Effector CD4-positive, alpha-beta T cell (primary cell): ENCODE measurements at places on chromosomes 4 and X.

DNA sequence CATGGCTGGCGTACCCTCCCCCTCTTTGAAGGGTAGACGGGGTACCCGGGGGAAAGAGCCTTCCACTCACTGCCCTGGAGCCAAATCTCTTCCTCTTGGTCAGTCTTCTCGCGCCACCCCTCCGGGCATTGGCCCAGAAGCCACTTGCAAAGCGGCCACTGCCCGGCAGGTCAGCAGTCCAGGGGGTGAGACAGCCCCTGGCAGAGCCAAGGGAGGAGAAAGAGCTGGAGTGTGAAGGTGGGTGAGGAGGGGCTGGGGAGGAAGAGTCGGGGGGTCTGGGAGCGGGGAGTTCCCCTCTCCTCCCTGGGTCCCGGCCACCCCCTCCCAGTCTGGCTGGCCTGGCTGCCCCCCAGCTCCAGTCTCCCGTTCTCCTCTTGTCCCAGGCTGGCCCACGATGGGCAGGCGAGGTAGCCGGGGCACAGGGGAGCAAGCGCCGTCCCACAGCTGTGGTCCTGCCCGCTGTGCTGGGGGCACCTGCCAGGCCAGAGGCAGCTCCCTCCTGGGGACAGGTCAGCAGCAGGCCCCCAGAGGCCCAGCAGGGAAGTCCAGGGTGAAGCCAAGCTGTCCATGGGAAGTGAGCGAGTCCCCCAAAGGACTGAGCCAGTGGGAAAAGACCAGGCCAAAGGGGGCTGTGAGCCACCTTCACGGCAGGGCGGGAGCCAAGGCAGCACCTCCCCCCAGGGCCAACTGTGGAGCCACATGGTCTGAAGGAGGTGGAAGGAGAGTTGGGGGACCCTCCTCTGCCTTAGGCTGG, 21.6 kb upstream of the DUSP9 start:
- no peak for DNase-seq

DNA sequence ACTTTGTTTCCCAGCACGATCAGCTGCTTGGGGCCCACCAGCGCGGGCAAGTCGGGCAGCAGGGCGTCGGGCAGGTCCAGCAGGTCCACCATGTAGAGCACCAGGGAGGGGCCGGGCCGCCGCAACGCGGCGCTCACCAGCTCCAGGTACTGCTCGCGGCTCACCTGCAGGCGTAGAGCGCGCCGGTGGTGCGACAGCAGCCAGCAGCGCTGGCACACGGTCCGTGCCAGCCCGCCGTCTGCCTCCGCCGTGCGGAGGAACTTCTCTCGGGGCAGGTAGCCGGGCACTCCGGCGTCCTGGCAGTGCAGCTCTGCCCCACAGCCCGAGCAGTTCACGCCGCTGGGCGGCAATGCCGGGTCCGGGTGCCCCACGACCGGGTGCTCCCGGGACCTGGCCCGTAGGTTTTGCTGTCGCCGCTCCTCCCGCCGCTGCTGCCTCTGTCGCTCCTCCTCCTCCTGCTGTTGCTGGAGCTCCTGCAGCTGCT, 527 bp downstream of the NOA1 start:
- peak; percentile 44 for DNase-seq

DNA sequence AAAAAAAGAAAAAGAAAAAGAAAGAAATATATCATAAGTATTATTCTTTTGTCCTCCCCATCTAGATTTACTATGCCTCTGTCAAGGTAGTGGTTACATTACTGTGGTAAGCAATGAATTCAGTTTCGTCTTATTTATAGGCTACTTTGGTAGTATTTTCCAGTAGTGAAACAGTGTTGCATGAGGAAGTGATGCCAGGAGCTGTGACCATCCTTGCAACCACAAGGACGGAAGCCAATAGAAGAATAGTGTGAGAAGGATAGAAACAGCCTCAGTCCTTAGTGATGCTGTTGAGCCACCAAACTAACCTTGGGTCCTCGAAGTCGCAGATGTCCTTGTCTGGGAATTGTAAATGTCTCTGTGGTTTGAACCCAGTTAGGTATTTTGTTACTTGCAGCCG, 328.5 kb downstream of the PPP3CA start:
- DNase-seq: no peak

- DNase-seq: no peak
Measured at GRCh38 chr4:53854991-53855568, 209.3 kb downstream of the CHIC2 start.

DNA sequence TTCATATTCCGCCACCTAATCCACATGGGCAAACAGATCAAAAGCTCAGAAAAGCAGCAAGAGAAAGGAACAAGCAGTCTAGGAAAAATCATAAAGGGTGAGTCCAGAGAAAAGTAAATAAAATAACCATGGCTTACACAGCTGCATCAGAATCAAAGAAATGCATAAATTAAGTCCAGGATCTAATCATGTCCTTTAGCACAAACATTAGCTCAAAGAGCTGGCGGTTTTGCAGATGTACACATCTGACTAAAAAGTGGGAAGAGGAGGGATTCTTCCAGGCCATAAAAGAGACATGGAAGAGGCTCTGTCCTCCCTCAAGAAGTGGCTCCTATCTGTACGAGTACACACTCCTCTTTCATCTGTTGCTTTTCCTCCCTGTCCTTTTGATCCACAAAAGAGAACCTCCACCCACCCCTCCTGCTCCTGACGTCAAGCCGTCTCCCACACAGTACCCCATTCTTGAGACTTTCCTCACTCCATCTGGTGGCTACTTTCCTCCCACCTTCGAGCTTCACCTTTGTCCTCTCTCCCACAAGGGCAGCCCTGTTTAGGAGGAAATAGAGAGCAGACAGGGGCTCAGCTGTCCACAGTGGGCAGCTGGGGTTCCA, 92.5 kb downstream of the RASL11B start:
- no peak for DNase-seq

GRCh38 chrX:21740329-21741274, 17.3 kb downstream of the SMPX start:
- no peak for DNase-seq
